ENCODE measurements at places on chromosomes 4 and X. TPM values are rescaled to one million over a fixed set of nuclear protein-coding genes. Genes with fewer than 3 reads are reported as not detected.

The PRICKLE3 gene
- 5.7 TPM for polyA plus RNA-seq

The RASGEF1B gene
- polyA plus RNA-seq: 30.6 TPM

The CD38 gene
- 4.6 TPM for polyA plus RNA-seq

- no peak for DNase-seq
Measured at GRCh38 chr4:76233529-76233928, 18.0 kb upstream of the FAM47E start.

GRCh38 chr4:131063878-131064277, 1967.9 kb downstream of the C4orf33 start:
- no peak for DNase-seq

DNA sequence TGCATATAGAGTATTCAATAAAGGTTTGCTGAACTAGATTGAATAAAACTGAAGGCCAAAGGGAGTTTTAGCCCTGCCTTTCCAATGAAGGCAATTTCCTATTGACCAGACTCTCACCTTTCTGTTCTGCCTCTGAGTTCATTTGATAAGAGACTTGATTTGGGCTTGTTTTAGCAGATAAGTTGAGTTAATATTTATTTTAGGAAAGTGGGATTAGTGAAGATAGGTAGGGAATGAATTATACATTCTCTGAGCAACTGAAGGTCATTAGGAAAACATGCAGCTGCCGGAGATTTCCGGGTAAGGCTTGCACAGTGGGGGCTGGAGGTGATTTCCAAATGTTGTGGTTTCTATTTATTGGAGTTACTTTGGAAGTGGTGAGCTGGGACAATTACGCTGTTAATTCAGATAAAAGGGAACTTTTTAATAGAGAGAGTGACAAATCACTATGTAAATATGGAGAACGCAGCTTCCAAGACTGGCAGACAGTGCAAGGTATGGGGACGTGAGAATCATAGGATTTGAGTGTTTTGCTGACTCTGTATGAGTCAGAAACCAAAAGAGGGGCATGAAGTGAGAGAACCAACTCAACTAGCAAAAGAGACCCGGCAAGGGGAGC, 553.6 kb upstream of the BOD1L1 start:
- peak; percentile 46 for DNase-seq

GRCh38 chr4:187268940-187269339, 545.3 kb upstream of the FAT1 start:
- DNase-seq: no peak

GRCh38 chrX:34279866-34280560, 147.9 kb upstream of the FAM47A start:
- DNase-seq: no peak

DNA sequence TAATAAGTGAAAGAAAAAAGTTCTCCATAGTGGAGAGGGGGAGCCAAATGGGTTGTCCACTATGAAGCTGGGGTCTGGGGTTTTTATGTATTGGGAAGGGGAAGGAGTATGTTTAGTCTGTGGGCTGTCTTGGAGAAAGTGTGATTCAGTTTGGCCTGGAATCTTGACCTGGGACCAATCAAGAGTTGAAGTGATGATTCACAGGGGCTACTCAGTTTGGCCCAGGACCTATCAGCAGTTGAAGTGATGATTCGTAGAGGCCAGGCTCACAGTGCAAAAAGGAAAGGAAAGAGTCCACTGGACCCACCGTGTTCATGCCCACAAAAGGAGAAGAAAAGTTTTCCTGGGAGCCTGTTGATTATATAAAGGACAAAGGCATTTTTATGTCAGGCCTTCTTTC, 47.3 kb upstream of the RAB9B start:
- DNase-seq: no peak
